Kidney (tissue), 22 donors: ENCODE measurements at places on chromosomes 16 and 17. TPM values are rescaled to one million over a fixed set of nuclear protein-coding genes. Genes with fewer than 3 reads are reported as not detected.
A peak's percentile ranks its signal among the peaks of the same experiment; 100 is the strongest.

DNA sequence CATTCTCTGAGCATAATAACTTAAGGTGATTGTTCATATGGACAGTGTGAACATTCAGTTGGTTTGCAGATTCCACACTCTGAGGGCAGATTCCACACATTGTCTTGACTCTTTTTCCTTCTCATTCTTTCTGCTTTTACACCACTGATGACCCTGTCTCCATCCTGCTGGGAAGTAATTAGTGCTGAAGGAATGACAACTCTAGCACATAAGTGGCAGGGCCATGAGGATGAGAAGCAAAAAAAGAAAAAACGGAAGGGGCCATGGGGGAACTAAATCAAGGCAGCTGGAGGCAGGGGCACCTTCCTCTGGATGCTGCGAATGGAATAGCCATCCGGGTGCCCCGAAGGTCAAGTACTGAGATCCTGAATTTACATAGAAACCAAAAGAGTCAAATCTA lies 944.0 kb downstream of the KCNJ2 start:
- H3K36me3 ChIP-seq = no peaks in the 10 kb centered on the region
- H3K4me3 ChIP-seq = no peak overlapping the region
- H3K4me1 ChIP-seq = no peaks in the 10 kb centered on the region
- no peak for DNase-seq
- no peak overlapping the region for H3K27ac ChIP-seq
- H3K27me3 ChIP-seq = no peaks in the 10 kb centered on the region

DNA sequence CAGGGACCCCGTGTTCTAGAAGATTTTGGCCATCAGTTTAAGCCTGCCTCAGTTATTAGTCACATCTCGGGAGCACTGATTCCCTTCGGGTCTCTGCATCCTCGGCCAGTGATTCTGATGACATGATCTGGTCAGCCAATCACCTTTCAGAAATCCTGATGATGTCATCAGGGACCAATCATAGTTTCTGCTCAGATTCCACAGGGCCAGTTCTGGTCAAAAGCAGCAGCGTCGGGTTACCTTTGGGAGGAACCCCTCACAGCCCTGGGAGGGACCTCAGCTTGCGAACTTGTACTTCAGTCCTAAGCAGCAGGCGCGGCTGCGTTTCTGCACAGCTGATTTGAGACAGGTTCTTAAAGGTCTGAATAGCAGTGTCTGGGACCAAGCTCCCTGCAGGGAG lies 13.9 kb downstream of the KDM8 start:
- H3K4me3 ChIP-seq = no peak overlapping the region
- peak; percentile 84 for DNase-seq
- H3K4me1 ChIP-seq = peaks cover 5% of the 10 kb centered on the region
- H3K27ac ChIP-seq = no peak overlapping the region

Gene EVPL
- total RNA-seq = 23.5 TPM

Gene TPSD1
- 7.9 TPM for total RNA-seq

Gene PRM2
- not detected for total RNA-seq

- H3K36me3 ChIP-seq = no peaks in the 10 kb centered on the region
- no peaks in the 10 kb centered on the region for H3K4me1 ChIP-seq
- DNase-seq = no peak
Measured at GRCh38 chr16:13076878-13077277, 175.5 kb downstream of the SHISA9 start.
